Nephron progenitor cell (in vitro differentiated cells): ENCODE measurements at places on chromosomes 12 and 14.

GRCh38 chr12:47839214-47839876 lies 19.6 kb upstream of the HDAC7 start:
- no peak for DNase-seq

DNA sequence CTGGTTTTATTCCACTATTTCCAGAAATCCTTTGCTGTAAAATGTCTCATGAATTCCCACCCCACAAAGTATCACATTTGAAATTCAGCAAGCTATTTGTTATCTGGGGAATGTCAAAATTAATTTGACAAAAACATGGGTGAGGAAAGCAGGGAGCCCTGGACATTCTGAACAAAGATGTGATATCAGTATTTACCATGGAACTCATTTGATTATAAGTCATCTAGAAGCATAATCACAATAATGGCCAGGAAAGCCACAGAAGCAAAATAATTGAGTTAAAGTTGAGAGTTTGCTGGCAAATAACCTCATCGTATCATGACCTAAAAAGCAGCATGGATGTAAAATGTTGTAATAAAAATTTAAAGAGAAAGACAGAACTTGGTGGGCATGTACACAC lies 96.1 kb downstream of the ANO6 start:
- DNase-seq: no peak

DNA sequence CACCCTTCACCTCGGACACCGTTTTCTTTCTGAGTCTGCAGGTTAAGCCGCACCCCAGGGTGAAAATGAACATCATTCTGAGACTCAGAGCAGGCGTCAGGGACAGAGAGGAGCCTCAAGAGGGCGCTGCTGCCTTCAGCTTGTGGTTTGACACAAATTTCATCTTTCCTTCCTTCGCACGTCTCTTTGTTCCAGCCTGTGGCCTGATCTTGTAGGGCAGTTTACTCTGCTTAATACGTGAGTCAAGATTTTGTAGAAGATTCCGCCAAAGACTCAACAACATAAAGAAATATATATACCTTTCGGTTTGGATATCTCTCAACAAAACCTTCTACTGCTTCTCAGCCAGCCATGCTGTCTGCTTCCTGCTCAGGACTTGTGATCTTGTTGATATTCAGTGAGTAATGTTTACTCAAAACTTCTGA lies 329.3 kb upstream of the OR4E1 start:
- peak; percentile 30 for DNase-seq

GRCh38 chr14:52283099-52283498 lies 15.6 kb downstream of the PTGDR start:
- DNase-seq: no peak

GRCh38 chr12:129827102-129827865 lies 76.5 kb downstream of the TMEM132D start:
- no peak for DNase-seq

DNA sequence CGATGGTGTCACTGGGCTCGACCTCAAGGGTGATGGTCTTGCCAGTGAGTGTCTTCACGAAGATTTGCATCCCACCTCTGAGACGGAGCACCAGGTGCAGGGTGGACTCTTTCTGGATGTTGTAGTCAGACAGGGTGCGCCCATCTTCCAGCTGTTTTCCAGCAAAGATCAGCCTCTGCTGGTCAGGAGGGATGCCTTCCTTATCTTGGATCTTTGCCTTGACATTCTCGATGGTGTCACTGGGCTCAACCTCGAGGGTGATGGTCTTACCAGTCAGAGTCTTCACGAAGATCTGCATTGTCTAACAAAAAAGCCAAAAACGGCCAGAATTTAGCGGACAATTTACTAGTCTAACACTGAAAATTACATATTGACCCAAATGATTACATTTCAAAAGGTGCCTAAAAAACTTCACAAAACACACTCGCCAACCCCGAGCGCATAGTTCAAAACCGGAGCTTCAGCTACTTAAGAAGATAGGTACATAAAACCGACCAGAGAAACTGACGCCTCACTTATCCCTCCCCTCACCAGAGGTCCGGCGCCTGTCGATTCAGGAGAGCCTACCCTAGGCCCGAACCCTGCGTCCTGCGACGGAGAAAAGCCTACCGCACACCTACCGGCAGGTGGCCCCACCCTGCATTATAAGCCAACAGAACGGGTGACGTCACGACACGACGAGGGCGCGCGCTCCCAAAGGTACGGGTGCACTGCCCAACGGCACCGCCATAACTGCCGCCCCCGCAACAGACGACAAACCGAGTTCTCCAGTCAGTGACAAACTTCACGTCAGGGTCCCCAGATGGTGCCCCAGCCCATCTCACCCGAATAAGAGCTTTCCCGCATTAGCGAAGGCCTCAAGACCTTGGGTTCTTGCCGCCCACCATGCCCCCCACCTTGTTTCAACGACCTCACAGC lies 717 bp downstream of the UBC start:
- DNase-seq: peak; percentile 79

DNA sequence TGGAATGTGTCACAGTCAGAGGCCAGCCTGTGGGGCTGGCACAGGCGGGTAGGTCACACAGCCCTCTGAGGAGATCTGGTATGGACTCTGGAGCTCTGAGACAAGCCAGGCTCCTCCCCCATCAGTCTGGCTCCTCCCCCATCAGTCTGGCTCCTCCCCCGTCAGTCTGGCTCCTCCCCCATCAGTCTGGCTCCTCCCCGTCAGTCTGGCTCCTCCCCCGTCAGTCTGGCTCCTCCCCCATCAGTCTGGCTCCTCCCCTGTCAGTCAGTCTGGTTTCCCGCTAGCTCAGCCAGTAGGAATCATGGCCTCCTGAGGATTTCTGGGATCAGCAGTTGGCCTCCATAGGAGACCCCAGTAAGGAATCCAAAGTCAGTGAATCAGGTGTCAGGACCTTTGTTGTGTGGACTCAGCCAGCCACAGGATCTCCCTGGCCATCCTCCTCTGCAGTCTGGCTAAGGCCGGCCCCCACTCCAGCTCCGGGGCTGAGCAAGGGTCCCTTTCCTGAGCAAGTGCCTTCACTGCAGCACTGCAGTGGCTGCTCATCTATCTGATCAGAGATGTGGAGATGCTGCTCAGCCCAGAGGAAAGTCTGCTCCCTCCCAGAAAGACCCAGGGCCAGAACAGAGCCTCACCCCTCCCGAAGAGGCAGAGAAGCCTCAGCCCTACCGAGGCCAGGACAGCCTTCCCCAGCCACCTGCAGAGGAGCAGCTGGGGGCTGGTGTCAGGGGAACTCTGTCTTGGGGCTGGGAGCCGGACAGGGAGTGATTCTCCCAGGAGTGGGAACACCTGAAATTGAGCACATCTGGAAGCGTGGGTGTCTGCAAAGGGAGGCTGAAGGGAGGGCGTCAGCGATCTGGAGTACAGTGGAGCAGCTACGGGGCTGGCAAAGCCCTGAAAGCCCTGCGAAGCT lies 35.7 kb downstream of the IQSEC3 start:
- peak; percentile 39 for DNase-seq

DNA sequence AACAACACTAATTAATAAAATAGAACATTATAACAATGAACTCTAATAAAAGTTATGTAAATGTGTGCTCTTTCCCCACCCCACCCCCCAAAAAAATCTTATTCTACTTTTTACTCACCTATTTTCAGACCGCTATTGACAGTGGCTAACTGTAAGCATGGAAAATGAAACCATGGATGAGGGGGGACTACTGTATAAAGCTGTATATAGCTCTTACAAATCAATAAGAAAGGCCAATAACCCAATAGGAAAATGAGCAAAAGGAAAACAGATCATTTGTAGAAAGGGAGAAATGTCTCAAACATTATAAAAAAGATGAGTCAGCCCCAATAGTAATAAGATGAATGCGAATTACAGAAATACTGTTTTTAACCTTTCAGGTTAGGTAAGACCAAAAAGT lies 27.4 kb downstream of the YEATS4 start:
- DNase-seq: no peak

DNA sequence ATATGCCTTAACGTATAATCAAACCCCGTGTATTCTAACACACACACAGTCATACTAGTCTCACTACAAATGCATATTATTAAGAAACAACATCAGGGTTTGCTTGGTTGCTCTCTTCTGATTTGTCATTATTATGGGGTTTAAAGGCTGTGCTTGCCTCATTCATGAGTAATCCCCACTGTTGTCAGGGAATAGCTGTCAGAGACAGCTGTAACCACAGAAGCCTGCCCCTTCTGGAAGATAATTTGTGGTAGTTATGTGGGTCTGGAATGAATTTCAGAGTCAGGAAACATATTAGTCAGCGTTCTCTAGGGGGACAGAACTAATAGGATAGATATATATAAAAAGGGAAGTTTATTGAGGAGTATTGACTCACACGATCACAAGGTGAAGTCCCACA lies 456.9 kb upstream of the TMEM132C start:
- DNase-seq: no peak

DNA sequence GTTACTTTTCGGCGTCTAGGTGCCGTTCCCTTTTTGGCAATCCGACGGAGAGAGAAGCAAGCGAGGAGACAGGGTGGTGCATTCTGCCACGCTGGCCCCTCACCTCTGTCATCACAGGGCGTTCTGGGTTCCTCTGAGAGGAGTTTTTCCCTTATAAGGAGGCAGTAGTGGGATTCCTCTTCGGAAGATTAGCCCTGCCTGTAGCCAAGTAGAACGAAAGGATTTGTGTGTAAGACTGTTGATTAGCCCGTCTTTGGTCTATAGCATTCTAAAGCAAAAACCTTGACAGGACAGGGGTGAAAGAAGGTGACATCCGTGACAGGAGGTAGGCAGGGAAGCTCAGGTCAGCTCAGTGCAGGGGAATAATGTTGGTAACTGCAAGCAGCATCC lies 9.1 kb upstream of the NEMF start:
- peak; percentile 46 for DNase-seq

DNA sequence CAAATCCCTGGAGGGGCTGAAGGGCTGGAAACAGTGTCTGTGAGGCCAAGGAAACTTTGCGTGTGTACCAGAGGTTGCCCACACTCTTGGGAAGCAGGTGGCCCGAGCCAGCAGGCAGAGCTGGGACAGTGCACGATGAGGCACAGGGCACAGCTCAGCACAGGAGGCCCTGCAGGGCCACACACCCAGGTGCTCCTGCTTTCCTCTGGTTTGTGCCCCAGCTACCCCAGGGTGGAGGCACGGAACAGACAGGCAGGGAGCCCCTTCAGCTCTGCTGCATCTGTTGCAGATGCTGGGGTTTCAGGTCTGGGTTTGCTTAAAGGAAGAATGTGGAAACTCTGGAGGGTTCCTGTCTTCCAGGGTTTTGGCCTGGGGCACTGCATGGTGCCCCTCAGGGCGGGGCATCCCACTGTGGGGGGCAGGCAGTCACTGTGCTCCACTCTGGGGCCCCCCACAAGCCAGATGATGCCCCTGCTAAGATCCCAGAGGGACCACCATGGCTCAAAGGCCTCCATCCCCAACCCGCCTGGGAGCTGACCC lies 8.6 kb downstream of the TMEM179 start:
- no peak for DNase-seq

GRCh38 chr12:76916170-76916540 lies 37.3 kb upstream of the CSRP2 start:
- DNase-seq: no peak

DNA sequence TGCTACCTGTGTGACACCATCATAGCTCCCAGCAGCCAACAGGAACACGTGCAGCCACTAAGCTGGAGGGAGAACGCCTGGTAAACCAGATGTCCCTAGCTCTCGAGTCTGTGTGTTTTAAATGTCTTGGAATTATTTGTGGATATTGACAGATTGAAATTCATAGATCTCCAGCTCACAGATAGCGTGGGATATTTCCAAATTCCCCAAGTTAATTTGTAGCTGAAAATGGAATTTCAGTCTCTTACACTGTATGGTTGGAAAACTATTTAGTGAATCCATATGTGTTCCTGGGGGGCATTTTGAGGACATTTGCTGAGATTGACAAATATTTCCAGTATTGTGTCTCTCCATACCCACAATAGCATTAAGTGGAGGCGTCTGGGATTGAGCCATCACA lies 618.6 kb upstream of the TMEM132C start:
- no peak for DNase-seq

DNA sequence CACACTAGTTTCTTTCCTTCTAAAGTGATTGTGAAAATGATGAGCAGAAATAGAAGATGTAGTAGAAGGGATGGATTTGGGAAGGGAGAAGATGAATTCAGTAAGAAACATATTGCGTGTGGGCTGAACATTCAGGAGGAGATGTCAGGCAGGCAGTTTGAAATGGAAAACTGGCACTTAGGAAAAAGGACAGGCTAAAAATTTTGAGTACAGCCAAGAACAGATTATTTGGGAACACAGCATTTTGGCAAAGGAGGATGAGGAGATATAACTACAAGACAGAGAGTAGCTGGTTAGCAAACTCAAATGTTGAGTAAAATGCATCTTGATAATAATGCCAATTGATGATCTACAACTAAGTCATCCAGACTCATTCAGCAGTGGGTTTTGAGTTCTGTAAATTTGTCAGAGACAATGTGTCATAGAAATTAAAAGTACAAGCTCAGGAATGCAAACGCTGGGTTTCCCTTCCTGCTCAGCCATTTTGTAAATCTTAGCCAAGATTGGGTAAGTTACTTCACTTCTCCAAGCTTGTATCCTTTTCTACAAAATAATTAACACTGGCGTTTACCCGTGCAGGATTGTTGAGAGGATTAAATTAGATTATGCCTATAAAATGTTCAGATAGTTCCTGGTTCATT lies 255.0 kb downstream of the NAV3 start:
- no peak for DNase-seq

GRCh38 chr12:113135178-113136127 lies at the start of gene RASAL1:
RASAL1 (minus strand) TSS chr12:113135761; CDS start chr12:113135462, 299 bp downstream.
- DNase-seq: peak; percentile 73

GRCh38 chr12:93154753-93155480 lies 222.8 kb upstream of the NUDT4 start:
- no peak for DNase-seq

DNA sequence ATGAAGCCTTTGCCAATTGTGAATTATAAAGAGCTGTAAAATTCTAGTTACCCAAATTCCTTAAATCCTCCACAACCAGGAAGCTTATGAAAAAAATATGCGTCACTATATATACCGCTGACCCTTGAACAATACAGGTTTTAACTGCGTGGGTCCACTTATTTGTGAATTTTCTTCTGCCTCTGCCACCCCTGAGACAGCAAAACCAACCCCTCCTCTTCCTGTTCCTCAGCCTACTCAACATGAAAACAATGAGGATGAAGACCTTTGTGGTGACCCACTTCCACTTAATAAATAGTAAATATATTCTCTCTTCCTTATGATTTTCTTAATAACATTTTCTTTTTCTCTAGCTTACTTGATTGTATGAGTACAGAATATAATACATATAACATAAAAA lies 42.2 kb downstream of the CMKLR1 start:
- DNase-seq: no peak

GRCh38 chr12:69000074-69000473 lies 67.1 kb upstream of the CPM start:
- DNase-seq: no peak

DNA sequence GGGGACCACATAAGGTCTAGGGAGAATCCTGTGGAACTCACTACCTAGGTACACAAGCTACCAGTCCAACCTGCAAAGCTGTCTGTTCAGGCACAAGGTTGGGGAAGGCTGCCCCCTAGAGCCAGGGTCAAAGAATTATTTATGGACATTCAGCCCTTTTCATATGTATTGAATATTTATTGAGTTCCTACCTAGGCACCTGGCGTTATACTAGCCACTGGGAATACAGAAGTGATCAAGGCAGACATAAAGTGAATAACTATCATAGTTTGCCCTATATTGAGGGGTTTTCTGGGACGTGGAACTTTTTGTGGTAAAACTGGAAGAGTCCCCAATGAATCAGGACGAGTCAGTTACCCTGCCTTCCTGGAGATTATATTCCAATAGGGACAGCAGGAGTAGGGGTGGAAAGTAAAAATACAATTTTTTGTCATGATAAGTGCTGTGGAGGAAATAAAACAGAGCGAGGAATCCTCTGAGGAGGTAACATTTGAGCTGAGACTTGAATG lies 5.8 kb upstream of the SLC48A1 start:
- peak; percentile 30 for DNase-seq
